Breast epithelium (tissue), 4 donors: ENCODE measurements at places on chromosomes 1 and 21. TPM values are rescaled to one million over a fixed set of nuclear protein-coding genes. Genes with fewer than 3 reads are reported as not detected.

- no peak for DNase-seq
Measured at GRCh38 chr1:185972096-185972850, 238.1 kb downstream of the HMCN1 start.

GRCh38 chr1:74432325-74432724 lies 80.1 kb downstream of the LRRC53 start:
- DNase-seq = no peak

DNA sequence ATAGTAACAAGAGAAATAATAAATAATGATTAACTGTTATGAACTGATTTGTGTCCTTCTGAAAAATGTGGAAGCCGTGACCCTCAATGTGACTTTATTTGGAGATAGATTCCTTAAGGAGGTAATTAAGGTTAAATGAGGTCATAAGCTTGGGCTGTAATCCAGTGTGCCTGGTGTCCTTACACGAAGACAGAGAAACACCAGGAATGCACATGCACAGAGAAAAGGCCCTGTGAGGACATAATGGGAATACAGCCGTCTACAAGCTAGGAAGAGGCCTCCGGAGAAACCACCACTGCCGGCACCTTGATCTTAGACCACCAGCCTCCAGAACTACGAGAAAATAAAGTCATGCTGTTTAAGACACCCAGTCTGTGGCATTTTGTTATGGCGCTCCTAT lies 215.9 kb downstream of the NEGR1 start:
- DNase-seq = no peak

Gene LAX1
- total RNA-seq = 2.0 TPM

Gene KCND3
- 10.2 TPM for total RNA-seq

DNA sequence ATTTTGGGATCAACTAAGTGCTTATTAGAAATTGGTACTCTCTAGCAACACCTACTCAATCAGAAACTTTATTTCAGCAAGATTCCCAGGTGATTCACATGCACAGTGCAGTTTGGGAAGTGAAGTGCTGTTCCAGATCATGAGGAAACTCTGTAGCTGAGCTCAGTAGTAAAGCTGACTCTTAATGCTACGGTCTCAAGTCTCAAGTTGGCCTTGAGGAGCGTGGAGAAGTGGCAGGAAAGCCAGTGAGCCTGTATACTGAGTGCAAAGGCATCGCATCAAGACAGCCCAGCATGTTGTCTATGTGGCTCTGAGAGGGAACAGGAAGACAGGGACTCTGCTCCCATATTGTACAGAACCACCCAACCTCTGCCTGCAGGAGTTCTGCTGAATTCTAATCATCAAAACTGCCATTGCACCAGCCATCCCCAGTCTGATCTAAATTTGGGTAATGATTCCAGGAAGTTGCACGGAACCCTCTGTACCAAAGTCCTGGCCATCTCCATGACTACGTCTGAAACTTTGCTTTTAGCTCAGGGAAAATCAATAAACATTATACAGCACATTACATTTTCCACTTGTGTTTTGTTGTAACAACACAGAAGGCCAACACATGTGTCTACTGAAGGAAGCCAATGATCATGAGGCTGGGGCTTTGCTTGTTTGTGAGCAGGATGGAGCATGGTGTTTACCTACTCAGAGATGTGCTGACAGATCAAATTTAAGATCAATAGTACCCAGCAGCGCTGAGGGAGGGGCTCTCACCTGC lies 105.1 kb upstream of the TLR5 start:
- DNase-seq = no peak

GRCh38 chr21:43634618-43635017 lies 24.7 kb downstream of the HSF2BP start:
- DNase-seq = no peak

DNA sequence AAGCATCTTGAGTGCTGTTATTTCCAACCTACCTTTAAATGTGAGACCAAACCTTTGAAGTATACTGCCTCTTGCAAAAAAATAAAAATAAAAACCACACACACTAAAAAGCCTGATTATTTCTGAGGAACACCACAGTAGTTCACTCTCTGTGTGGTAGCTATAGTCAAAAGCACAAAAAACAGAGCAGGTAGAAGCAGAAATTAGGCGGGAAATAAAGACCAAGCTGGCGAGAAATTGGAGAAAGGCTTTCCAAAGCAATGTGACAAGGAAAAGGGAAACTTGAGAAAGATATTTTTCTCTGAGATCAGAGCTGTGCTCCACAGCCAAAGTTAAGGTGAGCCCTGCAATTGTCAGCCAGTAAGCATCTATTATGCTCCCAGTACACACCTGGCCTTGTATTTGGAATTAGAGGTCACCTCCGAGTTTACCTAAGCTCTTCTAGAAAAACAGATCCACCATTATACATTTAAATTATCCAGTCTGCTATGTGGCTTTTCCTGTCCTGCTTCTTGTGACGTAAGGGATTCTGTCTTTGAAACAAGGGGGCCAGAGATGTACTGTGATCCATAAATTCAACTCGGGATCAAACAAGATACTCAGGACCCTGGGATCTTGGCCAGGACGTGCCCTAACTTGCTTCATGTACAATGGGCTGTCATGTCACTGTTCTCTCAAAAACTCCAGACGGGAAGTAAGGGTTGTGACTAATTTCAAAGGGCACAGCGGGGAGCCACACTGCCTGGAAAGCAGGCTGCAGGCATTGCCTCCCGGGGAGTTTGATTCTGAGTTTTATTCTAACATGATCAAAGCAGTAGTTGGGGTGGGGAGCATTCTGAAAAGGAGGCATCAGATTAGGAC lies 39.8 kb upstream of the RAB4A start:
- no peak for DNase-seq

GRCh38 chr1:209672705-209673630 lies 2.2 kb upstream of the G0S2 start:
- DNase-seq = no peak

DNA sequence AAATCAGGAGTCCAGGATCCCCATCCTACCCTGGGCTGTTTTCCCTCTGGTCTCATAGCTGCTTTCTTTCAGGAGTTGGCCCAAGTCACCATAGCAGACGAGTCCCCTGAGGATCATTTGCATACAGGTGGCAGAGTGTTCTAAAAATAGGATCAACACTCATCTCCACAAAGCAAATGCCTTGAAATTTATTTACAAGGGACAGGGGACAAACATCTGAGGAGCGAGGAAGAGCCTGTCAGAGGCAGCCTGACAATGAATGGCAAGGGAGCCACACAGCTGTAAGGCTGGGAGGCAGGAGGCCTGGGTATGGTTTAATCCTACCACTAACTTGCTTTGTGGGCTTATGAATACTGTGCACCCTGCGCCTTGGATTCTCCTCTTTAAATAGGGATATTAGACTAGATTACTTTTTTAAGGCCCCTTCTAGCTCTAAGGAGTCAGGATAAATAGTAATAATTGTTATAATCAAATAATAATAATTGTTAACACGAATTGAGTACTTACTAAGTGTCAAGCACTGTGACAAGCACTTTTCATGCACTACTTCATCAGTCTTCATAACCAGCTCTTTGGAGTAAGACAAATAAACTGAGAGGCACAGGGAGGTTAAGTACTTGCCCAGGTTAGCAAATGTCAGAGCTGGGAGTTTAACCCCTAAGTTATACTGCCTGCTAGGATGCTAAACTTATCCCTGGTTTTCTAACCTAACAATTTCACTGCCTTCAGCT lies 34.5 kb downstream of the RAB3B start:
- no peak for DNase-seq
